ENCODE measurements at places on chromosomes 3 and 15.

- no peak for DNase-seq
Observed at GRCh38 chr3:56365905-56366640, 102.2 kb downstream of the ERC2 start.

DNA sequence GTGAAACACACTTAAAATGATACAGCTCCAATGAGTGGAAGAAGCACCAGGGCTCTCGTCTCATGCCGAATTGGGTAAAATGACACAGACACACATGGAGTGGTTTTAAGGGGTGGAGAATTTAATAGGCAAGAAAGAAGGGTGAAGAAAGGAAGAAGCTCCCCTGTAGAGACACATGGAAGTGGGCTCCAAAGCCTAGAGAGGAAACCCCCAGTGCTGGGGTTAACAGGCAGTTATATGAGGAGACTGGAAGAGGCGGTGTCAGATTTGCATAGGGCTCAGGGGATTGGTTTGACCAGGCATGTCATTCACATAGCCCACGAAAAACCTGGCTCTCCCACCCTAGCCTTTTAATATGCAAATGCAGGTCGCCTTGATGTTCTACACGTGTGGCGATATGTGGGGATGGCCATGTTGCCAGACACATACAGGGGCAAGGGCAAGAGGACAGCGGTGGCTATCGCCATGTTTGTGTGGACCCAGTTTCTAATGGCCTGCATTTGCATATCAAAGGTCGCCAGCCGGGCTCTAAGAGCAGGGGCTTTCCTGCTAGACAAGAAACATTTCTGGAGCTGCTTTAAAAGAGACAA, 1.9 kb upstream of the DPH6 start:
- DNase-seq: no peak

- DNase-seq: peak; percentile 33
Observed at GRCh38 chr3:71129611-71130431, 453.7 kb downstream of the FOXP1 start.

DNA sequence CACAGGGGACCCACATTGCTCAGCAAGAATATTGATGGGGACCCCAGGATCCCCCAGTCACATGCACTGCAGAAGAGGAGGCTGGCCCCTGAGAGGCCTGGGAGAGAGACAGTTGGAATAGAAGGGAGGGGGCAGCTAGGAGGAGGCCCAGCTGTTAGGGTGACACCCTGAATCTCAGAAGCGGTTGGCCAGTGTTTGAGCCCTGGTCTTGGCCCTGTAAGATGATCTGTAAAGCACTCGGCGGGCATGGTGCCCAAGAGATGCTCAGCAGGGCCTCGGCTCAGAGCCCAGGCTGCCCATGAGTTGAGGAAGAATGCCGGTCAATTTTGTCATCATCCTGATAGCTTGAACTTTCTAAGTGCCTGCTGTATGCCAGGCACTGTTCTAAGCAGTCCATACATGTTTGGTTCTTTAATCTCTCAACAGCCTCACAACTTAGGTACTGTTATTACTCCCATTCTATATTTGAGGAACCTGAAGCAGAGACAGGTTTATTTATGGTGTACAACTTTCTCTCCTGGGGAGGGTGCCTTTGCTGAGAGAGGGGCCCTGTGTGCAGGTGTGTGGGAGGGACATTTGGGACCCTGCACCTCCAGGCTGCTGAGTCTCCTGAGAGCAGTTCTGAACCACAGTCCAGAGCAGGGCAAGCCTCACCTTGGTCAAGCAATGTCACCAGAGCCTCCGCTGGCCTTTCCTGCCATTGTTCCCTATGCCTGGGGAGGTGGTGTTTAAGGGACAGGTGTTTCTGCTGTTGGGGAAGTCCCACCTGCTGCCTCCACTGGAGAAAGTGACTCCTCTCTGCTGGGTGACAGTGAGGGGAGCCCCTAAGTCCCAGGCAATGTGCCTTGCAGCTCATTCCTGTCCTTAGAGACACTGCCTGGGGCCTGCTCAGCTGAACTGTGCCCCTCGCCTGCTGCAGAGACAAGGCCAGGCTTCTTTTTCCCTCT, 26.0 kb downstream of the SLC6A6 start:
- no peak for DNase-seq

DNA sequence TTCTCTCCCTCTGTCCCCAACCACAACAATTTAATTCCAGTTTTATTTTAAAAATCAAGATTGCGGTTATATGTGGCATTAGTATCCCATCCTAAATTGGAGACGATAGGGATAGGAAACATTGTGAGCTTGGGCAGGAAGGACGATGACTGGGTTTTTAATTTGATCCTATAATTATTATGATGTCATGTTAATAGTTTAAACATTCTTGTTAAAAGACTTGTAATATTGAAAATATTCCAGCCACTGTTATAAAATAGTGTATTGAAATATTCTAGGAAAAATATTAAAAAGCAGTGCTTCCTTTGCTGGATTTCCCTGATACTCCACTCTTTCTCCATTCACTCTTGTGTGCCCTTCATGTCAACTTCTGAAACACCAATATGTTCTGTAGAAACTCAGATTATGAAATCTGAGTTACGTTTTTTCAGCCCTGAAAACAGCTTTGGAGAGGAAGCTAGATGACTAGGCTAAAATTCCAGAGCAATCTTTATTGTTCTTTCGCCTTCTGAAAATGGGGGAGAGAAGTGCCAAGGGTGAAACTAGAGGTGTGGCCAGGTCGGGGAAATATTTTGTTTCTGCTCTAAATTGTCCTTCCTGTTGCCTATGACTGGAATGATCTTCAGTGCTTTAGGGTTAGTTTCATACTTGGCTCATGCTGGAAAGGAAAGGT, 46.1 kb upstream of the MAP3K13 start:
- peak; percentile 28 for DNase-seq

DNA sequence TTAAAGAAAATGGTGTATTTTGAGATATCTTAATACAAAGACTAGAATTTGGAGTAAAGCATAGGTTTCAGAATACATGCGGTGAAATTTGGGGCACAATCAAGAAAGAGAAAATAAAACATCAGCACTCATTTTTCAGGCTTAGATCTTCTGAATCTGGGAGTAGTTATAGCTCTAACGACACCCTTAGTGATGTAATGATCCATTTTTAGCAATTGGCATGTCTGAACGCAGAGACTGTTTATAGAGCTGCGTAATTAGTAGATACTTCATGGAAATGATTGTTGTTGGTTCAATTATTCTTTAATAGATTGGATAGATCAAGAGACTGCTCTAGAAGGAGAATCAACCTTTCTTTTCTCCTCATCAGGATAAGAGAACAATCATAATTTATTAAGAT, 47.5 kb upstream of the SNRK start:
- DNase-seq: no peak

- DNase-seq: no peak
Observed at GRCh38 chr15:85408270-85408746, 27.9 kb downstream of the AKAP13 start.

DNA sequence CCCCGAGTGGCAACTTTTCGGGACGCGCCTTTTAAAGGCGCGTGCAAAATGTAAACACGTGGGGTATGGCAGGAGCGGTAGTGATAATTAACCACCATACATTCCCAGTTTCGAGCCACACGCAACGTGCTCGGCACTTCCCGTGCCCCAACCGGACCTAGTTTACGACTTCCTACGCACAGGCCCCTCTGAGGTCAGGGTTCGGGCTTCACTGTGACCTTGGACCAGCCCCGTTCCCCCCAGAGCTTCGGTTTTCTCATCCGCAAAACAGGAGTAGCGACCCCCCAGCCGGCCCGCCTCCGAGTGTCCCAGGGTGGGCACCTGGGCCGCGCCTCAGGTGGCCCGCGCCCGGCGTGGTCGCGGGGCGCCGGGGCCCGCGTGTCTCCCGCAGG, 451 bp downstream of the CHCHD4 start:
- peak; percentile 28 for DNase-seq

GRCh38 chr15:75174102-75174501, 27.6 kb upstream of the C15orf39 start:
- no peak for DNase-seq

GRCh38 chr3:126927401-126927750, 55.5 kb upstream of the PLXNA1 start:
- DNase-seq: no peak

GRCh38 chr3:185720326-185720725, 104.5 kb downstream of the IGF2BP2 start:
- DNase-seq: no peak

- no peak for DNase-seq
Observed at GRCh38 chr3:48428088-48428571, 1.8 kb downstream of the PLXNB1 start.
